ENCODE measurements at places on chromosomes 13 and 19. TPM values are rescaled to one million over a fixed set of nuclear protein-coding genes. Genes with fewer than 3 reads are reported as not detected.
A peak's percentile ranks its signal among the peaks of the same experiment; 100 is the strongest.

Gene ZNF681
- total RNA-seq: 3.8 TPM

Gene ZNF132
- total RNA-seq: 5.4 TPM

Gene ZNF66
- 18.4 TPM for total RNA-seq

Gene IGSF23
- total RNA-seq: not detected

Gene STXBP2
- total RNA-seq: 132 TPM

Gene ABCC4
- 6.4 TPM for total RNA-seq

Gene ATP4B
- not detected for total RNA-seq

Gene PDX1
- not detected for total RNA-seq

Gene CFD
- 0.66 TPM for total RNA-seq

Gene ZNF575
- 2.9 TPM for total RNA-seq

GRCh38 chr19:31174948-31175347 lies 174.3 kb downstream of the TSHZ3 start:
- no peak overlapping the region for H3K4me3 ChIP-seq
- no peak for DNase-seq
- peaks cover 3% of the 10 kb centered on the region for H3K27me3 ChIP-seq

DNA sequence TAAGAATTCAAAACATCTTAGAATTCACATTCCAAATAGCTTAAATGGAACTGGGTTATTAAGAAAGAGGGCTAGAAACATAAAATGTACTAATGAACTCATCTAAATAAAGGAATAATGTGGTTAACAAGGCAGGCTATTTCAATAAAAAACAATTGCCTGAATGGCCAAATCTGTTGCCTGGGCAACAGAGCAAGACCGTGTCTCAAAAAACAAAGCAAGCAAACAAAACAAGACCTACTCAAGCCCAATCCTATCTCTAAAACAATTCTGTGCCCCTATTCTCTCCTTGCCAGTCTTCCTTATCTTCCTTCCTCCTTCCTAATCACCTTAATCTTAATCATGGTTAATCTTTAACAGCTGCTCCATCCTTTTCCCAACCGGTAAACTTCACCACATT lies 12.1 kb downstream of the IGFL1 start:
- DNase-seq: no peak
- no peaks in the 10 kb centered on the region for H3K4me1 ChIP-seq
- H3K4me3 ChIP-seq: no peak overlapping the region
- peaks cover 71% of the 10 kb centered on the region for H3K27me3 ChIP-seq
- H3K36me3 ChIP-seq: no peaks in the 10 kb centered on the region
- no peak overlapping the region for H3K27ac ChIP-seq

GRCh38 chr13:50126993-50127725 lies 111.9 kb downstream of the KCNRG start:
- peak overlapping the region; percentile 93 for H3K27ac ChIP-seq
- peaks cover 51% of the 10 kb centered on the region for H3K27me3 ChIP-seq
- peak; percentile 67 for DNase-seq

DNA sequence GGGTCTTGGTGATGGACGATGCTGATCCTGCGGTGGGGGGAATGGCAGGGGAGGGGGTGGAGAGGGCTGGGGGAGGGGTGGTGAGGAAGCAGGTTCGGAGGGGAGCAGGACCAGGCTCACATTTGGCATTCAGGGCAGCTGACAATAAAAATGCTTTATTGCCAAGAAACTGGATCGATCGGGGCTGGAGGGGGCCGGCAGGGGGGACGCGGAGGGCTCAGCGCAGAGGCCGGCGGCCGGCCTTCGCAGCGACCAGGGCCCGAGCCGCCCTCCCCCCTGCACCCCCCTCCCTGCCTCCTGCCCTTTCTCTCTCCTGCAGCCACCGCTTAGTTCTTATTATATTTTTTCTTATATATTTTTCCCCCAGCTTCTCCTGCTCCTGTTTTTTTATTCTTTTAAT lies 18.1 kb upstream of the POU2F2 start:
- no peak for DNase-seq
- no peak overlapping the region for H3K4me3 ChIP-seq
- H3K27ac ChIP-seq: no peak overlapping the region
- H3K27me3 ChIP-seq: peaks cover 16% of the 10 kb centered on the region

DNA sequence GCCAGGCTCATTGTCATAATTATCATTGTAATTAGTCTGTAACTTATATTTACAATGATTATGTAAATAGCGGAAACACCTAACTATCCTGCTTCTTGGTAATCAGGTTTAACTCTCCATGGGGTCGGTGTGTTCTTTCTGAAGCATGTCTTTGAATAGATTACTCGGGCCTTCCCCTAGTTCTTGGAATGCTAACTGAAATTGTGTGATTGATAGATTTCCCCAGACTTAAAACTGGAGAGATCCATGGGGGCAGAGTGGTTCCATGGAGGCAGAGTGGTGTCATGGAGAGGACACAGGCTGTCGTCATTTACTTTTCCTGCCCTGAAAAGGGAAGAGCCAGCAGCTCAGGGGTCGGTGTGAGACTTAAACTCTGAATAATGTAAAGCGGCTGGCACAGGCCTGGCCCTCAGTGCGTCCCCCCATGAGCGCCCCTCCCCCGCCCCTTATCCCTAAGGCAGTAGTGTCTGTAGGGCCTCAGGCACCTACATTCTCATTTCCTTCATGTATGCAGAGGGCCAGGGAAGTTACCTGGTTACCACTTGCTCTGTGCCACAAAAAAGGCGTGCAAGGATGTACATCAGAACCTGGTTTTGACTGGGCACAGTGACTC lies 225.1 kb downstream of the TM9SF2 start:
- H3K4me3 ChIP-seq: no peak overlapping the region
- DNase-seq: no peak
- peaks cover 7% of the 10 kb centered on the region for H3K4me1 ChIP-seq
- no peaks in the 10 kb centered on the region for H3K27me3 ChIP-seq
- H3K36me3 ChIP-seq: no peaks in the 10 kb centered on the region
- no peak overlapping the region for H3K27ac ChIP-seq

DNA sequence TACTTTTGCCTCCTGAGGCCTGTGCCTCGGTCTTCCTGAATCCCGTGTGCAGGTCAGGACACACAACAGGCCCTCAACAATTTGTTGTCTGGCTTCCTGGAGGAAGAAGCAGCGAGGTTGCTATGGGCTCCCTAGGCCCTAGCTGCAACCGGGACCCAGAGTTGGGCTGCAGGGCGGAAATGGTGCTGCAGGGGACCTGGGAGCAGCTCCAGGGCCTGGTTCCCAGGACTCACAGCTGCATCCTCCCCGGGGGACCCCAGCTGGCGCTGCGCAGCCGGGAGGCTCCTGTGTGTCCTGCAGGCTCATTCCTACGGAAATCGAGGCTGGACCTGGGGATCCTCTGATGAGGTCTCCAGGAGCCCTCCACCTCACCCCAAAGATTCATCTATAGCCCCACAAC lies 999 bp upstream of the TNFAIP8L1 start:
- no peaks in the 10 kb centered on the region for H3K27me3 ChIP-seq
- H3K4me1 ChIP-seq: peaks cover 43% of the 10 kb centered on the region
- DNase-seq: no peak
- H3K27ac ChIP-seq: peak overlapping the region; percentile 93
- no peak overlapping the region for H3K4me3 ChIP-seq
- no peaks in the 10 kb centered on the region for H3K36me3 ChIP-seq

- no peaks in the 10 kb centered on the region for H3K27me3 ChIP-seq
- no peaks in the 10 kb centered on the region for H3K4me1 ChIP-seq
- DNase-seq: no peak
- H3K4me3 ChIP-seq: no peak overlapping the region
- H3K27ac ChIP-seq: no peak overlapping the region
- H3K36me3 ChIP-seq: no peaks in the 10 kb centered on the region
These were observed 789.7 kb upstream of the PRR20A start for GRCh38 chr13:56351041-56351440.

- peaks cover 57% of the 10 kb centered on the region for H3K27me3 ChIP-seq
- no peak overlapping the region for H3K27ac ChIP-seq
- peak; percentile 82 for DNase-seq
- peak overlapping the region; percentile 43 for H3K4me3 ChIP-seq
These were observed 2.2 kb upstream of the TSPAN16 start for GRCh38 chr19:11293433-11294389.

- H3K36me3 ChIP-seq: peaks cover 27% of the 10 kb centered on the region
- H3K4me1 ChIP-seq: peaks cover 1% of the 10 kb centered on the region
- no peak for DNase-seq
- H3K27me3 ChIP-seq: no peaks in the 10 kb centered on the region
- H3K4me3 ChIP-seq: no peak overlapping the region
- H3K27ac ChIP-seq: no peak overlapping the region
These were observed 7.5 kb upstream of the ZNF440 start for GRCh38 chr19:11806354-11807098.

GRCh38 chr19:5340637-5341447 lies at the start of gene PTPRS:
Gene PTPRS, minus strand, starts transcription at chr19:5340812. Its CDS starts 54,672 bp downstream, at chr19:5286140.
- peaks cover 46% of the 10 kb centered on the region for H3K27me3 ChIP-seq
- H3K4me3 ChIP-seq: no peak within 1 kb of the TSS
- peak within 1 kb of the TSS; percentile 19 for H3K27ac ChIP-seq
- H3K36me3 ChIP-seq: peaks cover 1% of the 10 kb centered on the region
- peak; percentile 66 for DNase-seq

GRCh38 chr19:55959996-55960675 lies 12.5 kb downstream of the NLRP8 start:
- H3K36me3 ChIP-seq: no peaks in the 10 kb centered on the region
- DNase-seq: no peak
- H3K4me1 ChIP-seq: no peaks in the 10 kb centered on the region
- no peak overlapping the region for H3K4me3 ChIP-seq
- H3K27ac ChIP-seq: no peak overlapping the region
- no peaks in the 10 kb centered on the region for H3K27me3 ChIP-seq

GRCh38 chr13:40130871-40131636 lies 475.6 kb downstream of the COG6 start:
- H3K4me1 ChIP-seq: peaks cover 41% of the 10 kb centered on the region
- no peak overlapping the region for H3K4me3 ChIP-seq
- no peaks in the 10 kb centered on the region for H3K27me3 ChIP-seq
- peaks cover 24% of the 10 kb centered on the region for H3K36me3 ChIP-seq

DNA sequence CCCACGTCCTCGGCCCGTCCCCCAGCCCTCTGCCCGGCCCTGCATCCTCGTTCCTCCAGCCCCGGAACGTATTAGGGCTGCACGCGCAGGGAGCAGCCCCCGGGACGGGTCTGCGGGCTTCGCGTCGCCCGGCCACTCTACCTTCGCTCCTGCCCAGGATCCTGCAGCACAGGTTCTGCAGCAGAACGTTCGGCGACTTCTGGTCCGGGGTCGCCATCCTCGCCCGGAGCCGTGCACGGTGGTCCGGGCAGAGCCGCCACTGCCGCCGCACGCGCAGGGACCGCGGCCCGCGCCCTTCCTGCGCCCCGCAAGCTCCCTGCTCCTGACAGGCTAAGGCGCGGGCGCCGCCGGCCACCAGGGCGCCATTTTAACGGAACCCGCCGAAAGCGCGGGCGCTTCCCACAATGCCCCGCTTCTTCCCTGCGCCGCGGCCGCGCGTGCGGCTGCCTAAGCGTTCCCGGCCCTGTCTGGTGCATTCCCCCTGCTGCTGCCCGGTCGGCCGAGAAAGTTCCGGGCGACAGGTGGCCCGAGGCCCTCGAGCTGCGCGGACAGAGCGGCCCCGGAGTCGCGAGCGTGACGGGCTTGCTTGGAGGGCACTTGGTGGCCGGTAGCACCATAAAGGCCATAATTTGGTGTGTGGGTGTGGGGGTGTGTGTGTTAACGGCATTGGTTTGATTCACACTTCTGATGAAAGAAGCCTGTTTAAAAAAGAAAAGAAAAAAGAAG lies at the start of gene TUBGCP3:
TSS of gene TUBGCP3 (minus strand) at position 390 of the 726 bp plus-strand sequence. CDS start at position 217, 173 bp downstream.
- H3K27me3 ChIP-seq: peaks cover 3% of the 10 kb centered on the region
- H3K4me1 ChIP-seq: peaks cover 28% of the 10 kb centered on the region
- DNase-seq: peak; percentile 82
- peak within 1 kb of the TSS; percentile 88 for H3K4me3 ChIP-seq
- peaks cover 9% of the 10 kb centered on the region for H3K36me3 ChIP-seq

GRCh38 chr19:5041168-5041912 lies 72.4 kb downstream of the KDM4B start:
- H3K4me3 ChIP-seq: no peak overlapping the region
- no peak overlapping the region for H3K27ac ChIP-seq
- H3K4me1 ChIP-seq: no peaks in the 10 kb centered on the region
- DNase-seq: no peak

DNA sequence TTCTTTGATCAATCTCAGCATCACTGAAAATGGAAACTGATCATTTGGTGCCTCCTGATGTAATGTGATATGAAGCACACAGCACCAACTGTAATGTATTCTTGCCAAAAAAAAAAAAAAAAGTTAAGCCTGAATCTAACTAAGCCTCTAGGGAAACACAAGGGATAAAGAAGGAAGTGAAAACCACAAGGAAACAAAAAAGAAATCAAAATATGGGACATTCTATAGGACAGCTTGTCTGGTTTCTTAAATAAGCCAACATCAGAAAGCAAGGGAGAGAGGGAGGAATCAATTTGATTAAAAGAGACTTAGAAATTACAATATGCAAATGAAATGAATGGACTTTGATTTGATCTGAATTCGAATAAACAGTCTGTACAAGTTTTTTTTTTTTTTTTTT lies 20.6 kb upstream of the METTL21C start:
- H3K27me3 ChIP-seq: peaks cover 4% of the 10 kb centered on the region
- H3K36me3 ChIP-seq: no peaks in the 10 kb centered on the region
- no peak for DNase-seq

- H3K27me3 ChIP-seq: peaks cover 5% of the 10 kb centered on the region
- H3K4me3 ChIP-seq: no peak overlapping the region
- H3K27ac ChIP-seq: no peak overlapping the region
- H3K4me1 ChIP-seq: peaks cover 7% of the 10 kb centered on the region
- H3K36me3 ChIP-seq: no peaks in the 10 kb centered on the region
- no peak for DNase-seq
These were observed 8.8 kb upstream of the CD22 start for GRCh38 chr19:35320065-35320713.

- H3K4me3 ChIP-seq: no peak overlapping the region
- no peak overlapping the region for H3K27ac ChIP-seq
- H3K4me1 ChIP-seq: no peaks in the 10 kb centered on the region
- DNase-seq: no peak
These were observed 468 bp upstream of the SERTM1 start for GRCh38 chr13:36673352-36673751.

DNA sequence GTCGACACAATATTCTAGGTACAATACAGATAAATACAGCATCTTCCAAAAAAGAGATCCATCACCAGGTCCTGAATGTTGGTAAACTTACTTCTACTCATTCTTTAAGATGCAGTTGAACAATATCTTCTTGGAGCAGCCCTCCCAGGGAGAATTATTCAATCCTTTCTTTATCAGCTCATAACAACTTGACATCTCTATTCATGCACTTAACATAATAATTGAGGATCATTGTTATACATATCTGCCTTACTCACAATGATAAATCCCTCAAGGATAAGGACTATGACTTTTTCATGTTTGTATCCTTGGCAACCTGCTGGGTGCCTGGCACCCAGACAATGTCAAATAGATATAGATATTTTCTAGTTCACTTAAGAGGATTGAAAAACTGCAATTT lies 219.5 kb downstream of the POU4F1 start:
- H3K4me3 ChIP-seq: no peak overlapping the region
- H3K4me1 ChIP-seq: no peaks in the 10 kb centered on the region
- H3K27me3 ChIP-seq: no peaks in the 10 kb centered on the region
- no peak overlapping the region for H3K27ac ChIP-seq
- no peaks in the 10 kb centered on the region for H3K36me3 ChIP-seq

DNA sequence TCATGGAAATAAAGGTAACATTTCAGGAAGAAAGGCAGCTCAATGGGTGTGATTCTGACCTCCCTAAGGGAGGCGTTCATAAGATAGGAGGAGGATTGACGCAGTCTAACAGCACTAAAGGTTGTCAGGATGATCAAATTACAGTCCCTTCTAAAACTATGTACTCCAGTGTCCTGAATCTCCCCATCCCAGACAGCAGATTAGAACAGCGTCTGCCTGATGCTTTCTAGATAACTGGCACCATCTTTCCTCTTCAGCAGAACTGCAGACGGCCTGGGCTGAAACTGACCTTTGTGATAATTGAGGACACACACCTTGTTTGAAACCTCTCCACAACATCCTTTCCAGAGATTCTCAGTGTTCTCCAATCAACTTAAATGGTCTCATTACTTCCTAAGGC lies 25.5 kb upstream of the SACS start:
- H3K27ac ChIP-seq: no peak overlapping the region
- peaks cover 10% of the 10 kb centered on the region for H3K27me3 ChIP-seq
- DNase-seq: no peak
- no peaks in the 10 kb centered on the region for H3K4me1 ChIP-seq

Measured in activated CD8-positive, alpha-beta memory T cell treated with anti-CD3 and anti-CD28 coated beads, Interleukin-2, amount 10 ng/mL, durations not matched to agents 7 days and 5 days (primary cell).